ENCODE measurements at places on chromosomes 4 and X.
A peak's percentile ranks its signal among the peaks of the same experiment; 100 is the strongest.

DNA sequence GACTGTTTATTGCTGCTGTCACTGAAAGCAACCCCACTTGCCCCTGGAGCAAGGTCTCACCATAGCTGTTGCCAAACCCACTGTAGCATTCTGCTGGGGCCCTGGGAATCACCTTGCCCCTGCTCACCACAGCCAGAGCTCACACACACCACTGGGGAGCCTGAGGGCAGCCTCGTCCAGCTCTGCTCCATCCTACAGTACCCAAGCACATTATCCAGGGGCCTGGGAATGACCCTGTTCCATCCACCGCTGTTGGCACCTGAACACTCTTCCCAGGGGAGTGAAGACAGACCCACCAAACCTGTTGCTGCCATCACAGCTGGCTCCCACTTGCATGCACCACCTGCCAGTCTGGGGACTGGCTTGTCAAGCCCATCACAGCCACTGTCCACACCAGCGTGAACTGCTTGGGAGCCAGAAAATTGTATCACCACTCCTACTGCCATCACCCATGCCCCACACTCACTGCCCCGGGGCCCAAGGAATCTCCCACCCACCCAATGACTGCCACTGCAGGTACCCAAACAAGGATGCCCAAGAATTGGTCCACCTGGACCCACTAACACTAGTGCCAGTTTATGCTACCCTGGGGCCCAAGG is 811.3 kb downstream of the KLHL13 start:
- DNase-seq = no peak

DNA sequence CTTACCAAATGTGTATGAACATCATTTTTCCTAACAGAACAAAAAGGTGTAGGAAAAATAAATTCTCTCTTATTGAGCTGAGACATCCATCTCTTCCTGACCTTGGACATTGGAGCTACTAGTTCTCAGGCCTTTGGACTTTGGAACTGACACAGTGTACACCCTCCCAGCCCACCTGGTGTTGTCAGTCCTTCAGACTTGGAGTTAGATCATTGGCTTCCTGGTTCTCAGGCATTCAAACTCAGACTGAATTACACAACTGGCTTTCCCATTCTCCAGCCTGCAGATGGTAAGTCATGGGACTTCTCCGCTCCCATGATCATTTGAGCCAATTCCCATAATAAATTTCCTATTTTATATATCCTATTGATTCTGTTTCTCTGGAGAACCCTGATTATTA is 84.8 kb upstream of the EDNRA start:
- no peak for DNase-seq

- peak; percentile 60 for DNase-seq
Observed at GRCh38 chrX:153924149-153924861, 1.8 kb downstream of the ARHGAP4 start.

DNA sequence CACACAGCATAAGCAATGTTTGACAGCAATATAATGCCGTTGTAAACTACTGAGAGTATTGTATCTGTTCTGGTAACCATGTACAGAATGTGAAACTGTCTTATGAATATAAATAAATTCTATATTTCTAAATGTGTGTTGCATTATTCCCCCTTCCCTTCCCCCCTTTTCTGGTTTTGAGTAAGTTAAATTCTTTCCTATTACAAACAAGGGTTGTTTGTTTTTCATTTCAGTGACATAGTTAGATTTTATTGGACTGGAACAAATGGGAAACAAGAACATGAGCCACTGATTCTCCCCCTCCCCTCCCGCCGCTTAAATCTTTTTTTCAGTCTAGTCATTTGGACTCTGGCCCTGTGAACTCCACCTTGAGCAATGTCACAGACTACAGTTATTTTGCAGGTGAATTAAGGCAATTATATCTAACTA is 69.8 kb downstream of the GPAT3 start:
- DNase-seq = no peak

DNA sequence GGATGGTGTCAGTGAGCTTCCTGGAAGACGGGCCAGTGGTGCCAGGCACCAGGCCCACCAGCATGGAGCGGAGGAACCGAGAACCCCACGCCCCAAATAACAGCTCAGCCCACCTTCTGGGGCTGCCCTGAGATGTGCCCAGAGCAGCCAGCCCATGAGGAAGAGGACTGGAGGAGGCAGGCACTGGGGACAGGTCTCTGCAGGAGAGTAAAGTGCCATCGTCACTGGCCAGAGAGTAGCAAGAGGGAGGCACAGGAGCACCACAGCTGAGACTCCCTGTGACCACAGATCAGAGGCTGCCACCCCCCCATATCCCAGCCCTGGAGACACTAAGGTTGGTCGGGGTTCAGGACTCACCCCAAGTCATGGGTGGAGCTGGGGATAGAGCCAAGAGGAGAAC is 63.0 kb downstream of the PPP2R2C start:
- DNase-seq = no peak

DNA sequence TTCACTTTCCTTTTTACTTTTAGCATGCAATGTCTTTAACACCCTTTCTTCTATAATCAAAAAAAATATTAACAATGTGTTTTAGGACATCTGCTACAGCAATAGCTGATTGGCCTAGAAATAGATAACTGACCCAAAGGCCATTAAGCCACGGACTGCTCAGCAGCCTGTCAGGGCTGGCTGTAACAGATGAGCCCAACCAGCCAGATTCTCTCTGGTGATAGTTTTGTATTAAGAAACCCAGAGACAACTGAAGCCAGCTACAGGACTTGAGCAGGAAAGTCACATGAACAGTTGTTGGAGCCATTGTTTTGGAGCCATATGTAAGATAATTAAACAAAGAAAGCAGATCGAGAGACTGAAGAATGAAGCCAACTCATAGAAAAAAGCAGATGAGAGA is 80.3 kb downstream of the DDIT4L start:
- DNase-seq = no peak

- DNase-seq = no peak
Observed at GRCh38 chr4:152691761-152692160, 12.0 kb upstream of the TMEM154 start.
